ENCODE measurements at places on chromosomes 6 and 20.

DNA sequence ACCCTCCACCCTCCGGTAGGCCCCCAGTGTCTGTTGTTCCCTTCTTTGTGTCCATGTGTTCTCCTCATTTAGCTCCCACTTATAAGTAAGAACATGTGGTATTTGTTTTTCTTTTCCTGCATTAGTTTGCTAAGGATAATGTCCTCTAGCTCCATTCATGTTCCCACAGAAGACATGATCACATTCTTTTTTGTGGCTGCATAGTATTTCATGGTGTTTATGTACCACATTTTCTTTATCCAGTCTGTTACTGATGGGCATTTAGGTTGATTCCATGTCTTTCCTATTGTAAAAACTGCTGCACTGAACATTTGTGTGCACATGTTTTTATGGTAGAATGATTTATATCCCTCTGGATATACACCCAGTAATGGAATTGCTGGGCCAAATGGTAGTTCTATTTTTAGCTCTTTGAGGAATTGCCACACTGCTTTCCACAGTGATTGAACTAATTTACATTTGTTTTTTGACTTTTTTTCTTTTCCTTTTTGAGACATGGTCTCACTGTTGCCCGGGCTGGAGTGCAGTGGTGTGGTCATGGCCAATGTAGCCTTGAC is 4.5 kb downstream of the KPNA5 start:
- DNase-seq = no peak

DNA sequence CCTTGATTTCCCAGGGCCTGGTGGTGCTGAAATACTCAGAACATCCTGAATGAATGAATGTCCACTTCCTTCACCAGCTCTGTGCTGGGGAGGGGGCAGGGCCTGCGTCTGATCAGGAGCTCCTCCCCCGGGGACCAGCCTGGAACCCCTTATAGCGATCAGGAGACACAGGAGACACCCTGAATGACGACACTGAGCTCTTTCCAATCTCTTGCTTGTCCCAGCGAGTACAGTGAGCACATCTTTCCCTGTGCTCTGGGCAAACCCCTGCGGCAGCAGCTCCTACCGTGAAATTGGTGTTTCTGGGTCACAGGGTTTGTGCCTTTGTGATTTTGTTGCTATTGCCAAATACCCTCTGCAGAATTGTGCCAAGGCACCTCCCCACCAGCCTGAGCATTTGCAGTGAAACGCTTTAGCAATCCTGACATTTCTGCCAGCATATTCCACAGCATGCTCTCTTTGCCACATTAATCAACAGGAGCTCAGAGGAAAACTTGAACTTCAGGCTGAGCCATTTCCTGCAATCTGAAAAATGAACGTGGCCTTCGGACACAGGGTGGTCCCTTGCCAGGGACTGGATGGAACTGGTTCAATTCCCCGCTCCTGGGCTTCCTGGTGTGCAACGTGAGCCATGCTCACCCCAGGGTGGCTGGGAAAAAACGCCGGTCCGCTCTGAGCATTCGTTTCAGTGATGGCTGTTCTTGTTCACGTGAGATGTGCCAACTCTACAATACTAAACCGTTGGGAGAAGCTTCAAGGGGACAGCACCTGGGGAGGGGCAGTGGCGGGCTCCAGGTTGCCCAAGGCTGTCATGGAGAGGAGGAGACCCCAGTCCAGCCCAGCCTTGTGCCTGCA is 23.1 kb upstream of the MRGBP start:
- peak; percentile 70 for DNase-seq

GRCh38 chr6:21893793-21894192 is 300.2 kb downstream of the SOX4 start:
- no peak for DNase-seq

DNA sequence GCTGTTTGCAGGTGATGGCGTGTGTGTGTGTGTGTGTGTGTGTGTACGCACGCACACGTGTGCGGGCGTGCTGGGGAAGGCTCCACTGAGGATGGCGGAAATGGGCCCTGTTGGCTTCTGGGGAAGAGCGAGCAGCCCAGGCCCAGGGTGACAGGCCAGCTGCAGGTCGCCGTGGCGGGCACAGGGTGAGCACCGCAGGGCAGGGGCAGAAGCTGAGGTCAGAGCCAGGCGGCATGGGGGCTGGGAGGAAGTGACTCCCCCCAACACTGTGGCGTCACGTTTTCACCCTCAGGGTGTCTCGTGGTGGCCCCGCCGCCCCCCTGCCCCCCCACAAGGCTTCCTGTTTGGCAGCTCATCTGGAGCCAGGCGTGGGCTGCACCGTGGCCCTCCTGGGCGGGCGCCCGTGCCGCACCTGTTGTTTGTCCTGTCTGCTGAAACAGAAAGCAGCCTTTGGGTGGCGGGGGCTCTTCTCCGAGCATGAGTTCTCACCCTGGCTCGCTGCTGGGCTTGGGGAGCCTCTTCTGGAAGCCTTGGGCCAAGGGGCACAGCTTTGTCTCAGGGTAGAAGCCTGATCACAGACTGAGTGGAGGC is 7.1 kb downstream of the RBM38 start:
- no peak for DNase-seq

DNA sequence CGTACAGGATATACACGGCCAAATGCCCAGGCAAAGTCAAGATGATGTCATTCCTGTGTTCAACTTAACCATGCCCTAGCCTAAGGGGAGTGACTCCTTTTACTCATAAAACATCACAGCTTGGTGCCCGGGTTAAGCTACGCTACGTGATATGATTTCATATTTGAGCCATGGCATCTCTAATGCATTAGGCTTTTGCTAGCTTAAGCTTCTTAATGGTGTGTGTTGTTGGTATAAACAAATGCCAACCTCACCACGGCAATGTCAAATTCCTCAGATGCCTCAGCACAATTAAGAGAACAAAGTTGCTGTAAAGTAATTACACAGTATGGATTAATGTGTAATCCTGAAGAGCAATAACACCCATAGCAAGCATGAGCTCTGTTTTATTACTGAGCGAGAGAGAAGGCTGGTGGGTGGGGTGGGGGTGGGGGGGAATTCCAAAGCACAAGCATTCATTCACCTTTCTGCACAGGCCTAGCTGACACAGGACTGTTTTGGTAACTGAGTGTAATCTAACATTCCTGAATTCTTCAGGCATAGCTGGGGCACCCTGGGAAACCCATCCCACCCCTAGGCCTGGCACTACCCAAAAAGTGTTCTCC is 44.7 kb upstream of the CNKSR3 start:
- DNase-seq = peak; percentile 13

DNA sequence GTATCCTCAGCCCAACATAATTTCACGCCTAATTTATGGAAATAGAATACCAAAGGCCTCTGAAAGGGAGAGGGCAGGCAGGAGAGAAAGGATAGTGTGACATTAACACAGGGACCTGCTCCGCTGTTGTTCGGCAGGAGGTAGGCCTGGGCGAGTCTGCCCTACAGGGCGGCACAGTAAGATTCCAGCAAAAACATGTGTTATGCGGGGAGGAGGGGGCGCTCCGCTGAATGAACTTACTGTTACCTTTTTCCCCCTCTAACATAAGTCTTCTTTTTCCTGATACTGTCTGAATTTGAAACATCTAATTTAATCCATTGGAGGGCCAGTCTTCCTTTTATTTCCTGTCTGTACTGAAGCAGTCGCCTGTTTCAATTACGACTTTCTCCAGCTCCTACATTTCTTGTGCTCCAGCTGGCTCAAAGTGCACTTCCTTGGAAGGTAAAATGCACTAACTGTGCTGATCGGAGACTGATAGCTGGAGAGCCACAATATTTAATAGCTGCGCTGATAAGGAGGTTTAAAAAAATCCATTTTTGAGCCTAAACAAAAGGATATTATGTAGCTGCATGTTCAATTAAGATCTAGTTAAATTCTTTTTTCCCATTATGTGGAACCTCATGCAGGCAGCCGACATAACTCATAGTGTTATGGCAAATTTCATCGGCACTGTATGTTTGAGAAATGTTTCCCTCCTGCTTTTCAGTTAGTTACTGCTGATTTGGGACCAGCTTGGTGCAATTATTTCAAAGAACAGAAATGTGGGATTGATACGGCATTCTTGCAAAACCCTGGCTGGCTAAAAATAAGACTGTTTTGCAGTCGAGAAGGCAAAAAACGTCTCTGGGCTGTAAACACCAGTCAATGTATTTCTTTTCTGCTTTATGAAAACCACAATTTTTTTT is 193.0 kb downstream of the FOXC1 start:
- no peak for DNase-seq

DNA sequence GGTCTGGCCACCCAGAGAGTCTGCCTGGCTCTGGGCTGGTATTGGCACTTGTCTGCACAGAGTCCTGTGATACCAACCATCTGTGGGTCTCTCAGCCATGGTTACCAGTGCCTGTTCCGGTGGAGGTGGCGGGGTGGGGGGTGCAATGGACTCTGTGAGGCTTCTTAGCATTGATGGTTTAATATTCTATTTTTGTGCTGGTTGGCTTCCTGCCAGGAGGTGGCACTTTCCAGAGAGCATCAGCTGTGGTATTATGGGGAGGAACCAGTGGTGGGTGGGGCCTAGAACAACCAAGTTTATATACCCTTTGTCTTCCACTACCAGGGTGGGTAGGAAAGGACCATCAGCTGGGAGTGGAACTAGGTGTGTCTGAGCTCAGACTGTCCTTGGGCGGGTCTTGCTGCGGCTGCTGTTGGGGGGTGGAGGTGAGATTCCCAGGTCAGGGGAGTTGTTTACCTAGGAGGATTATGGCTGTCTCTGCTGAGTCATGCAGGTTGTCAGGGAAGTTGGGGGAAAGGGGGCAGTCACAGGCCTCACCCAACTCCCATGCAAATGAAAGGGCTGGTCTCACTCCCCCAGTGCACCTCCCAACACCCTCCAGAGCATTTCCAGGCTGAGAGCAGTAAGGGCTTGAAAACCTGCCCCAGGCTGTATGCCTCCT is 117.5 kb downstream of the FLRT3 start:
- no peak for DNase-seq

- no peak for DNase-seq
Observed at GRCh38 chr6:100276311-100277057, 188.2 kb downstream of the SIM1 start.

GRCh38 chr20:44703183-44703925 is 11.8 kb upstream of the CCN5 start:
- DNase-seq = peak; percentile 32

DNA sequence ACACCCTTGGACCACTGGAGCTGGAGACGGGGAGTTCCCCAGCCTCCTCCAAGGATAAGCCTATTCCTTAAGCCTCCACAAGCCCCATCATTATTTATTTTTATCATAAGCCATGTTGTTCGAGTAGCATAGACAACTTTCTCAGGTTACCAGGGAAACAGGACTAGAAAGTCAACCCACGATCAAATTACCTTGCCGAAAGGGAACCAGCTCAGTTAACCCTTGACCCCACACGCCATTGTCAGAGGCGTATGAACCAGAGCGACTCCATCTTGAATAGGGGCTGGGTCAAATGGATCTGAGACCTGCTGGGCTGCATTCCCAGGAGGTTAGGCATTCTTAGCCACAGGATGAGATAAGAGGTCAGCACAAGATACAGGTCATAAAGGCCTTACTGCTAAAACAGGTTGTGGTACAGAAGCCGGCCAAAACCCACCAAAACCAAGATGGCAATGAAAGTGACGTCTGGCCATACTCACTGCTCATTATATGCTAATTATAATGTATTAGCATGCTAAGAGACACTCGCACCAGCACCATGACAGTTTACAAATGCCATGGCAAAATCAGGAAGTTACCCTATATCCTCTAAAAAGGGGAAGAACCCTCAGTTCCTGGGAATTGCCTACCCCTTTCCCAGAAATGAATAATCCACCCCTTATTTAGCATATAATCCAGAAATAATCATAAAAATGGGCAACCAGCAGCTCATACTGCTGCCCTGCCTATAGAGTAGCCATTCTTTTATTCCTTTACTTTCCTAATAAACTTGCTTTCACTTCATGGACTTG is 22.4 kb downstream of the SYNJ2 start:
- no peak for DNase-seq

GRCh38 chr6:159805440-159806020 is 5.5 kb downstream of the PNLDC1 start:
- no peak for DNase-seq

- DNase-seq = no peak
Observed at GRCh38 chr20:19074356-19074755, 138.1 kb upstream of the SLC24A3 start.

DNA sequence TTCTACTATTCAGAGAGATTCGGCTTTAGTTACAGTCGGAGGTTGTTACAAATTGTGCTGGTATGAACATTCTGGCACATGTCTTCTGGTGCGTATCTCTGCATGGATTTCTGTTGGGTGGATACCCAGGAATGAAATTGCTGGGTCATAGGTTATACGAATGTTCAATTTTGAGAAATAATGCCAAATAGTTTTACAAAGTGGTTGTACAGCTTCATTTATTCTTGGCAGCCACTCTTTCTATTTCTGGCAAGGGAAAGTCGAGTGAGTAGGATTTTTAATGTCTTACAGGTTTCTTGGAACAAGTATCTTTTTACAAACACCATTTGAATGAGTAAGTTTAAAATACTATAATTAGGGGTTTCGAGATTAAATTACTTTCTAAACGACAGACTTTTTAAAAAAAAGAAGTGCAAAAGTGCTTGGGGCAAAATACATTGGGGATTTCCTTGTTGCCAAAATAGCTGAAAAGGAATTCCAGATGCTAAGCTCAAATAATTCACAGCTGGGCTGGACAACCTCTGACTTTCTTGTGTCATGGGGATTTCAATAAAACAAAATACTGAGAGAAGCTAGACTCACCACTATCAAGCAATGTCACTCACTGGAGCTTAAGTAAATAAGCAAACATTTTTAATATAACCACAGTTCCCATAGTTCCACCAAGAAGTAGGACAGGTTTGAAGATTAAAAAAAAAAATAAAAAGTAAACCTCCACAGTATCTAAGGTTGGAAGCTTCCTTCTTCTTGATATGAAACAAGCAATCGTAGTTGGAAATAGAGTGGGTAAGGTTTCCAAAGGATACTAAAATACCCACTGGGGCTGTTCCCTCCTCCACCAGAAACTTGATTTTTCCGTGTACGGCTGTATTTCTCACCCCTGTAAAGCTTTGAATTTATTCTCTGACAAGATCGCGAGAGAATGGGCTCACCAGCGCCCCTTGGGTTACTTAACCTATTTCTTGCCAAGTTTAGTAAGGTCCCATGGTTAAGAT is 21.6 kb upstream of the GFOD1 start:
- DNase-seq = peak; percentile 66

DNA sequence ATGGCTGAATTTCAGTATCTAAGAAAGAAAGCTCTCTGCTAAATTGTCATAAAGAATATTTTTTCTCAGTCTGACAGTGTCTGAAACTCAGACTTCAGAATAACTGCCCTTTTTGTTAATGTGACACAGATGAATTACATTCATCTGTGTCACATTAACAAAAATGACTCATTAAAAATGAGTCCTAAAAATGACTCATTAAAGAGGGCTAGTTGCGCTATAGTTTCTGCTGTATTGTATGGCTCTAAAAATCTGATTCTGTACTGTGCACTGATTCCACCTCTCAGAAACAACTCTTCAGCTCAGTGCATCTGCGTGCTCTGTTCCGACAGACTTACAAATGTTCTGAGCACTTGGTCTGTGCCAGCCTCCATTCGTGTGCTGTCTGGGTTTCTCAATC is 15.0 kb downstream of the RNF114 start:
- DNase-seq = peak; percentile 73

GRCh38 chr20:43034981-43035724 is 154.6 kb downstream of the PTPRT start:
- no peak for DNase-seq

GRCh38 chr20:16273812-16274555 is 299.3 kb downstream of the KIF16B start:
- no peak for DNase-seq
